Activated CD4-positive, alpha-beta memory T cell treated with anti-CD3 and anti-CD28 coated beads, Interleukin-2, amount 10 ng/mL, durations not matched to agents 7 days and 5 days (primary cell): ENCODE measurements at places on chromosomes 4 and X.

- H3K27me3 ChIP-seq: peaks cover 22% of the 10 kb centered on the region
- DNase-seq: no peak
- no peak overlapping the region for H3K4me3 ChIP-seq
- no peak overlapping the region for H3K27ac ChIP-seq
Observed at GRCh38 chrX:69503228-69503781, 821 bp upstream of the NALF2 start.

DNA sequence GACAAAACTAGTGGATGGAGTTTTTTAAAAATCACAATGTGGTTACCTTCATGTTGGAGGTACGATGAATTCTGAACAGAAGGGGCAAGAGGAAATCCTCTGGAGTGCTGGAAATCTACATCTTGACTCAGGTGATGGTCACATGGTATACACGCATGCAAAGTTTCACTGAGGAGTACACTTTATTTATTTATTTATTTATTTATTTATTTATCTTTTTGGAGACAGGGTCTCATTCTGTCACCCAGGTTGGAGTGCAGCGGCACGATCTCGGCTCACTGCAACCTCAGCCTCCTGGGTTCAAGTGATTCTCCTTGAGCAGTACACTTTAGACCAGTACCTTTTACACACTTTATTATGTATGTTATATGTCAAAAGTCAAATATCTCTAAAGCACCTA, 645.7 kb upstream of the DIPK2B start:
- peak overlapping the region; percentile 18 for H3K4me3 ChIP-seq
- H3K27me3 ChIP-seq: no peaks in the 10 kb centered on the region
- no peak for DNase-seq

DNA sequence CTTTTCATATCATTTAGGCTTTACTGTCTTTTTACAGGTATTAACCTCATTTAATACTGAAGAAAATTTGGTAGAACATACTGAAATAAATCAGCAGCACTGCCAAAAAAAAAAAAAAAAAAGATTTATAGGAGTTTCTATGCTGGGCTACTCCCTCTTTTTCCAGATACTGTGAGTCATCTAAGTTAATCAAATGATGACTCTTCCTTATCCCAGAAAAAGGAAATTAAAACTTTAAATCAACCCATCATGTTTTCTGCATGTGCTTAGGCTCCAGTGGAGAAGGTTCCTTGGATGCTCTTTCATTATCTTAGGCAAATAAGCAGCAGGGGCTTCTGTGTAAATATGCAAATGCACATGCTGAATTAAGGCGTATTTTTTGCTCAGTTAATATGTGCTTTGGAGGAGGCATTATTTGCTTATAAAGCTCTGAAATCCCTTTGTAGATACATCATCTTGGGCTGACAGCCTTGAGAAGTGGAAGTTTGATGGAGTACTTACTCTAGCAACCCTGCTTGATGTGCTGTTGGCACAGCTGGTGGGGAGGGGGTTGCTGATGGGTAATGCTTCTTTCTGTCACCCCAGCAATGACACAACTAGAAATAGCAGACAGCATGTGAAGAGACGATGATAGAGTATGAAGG, 136.1 kb downstream of the C4orf33 start:
- no peak for DNase-seq
- peaks cover 2% of the 10 kb centered on the region for H3K27me3 ChIP-seq
- H3K27ac ChIP-seq: no peak overlapping the region
- H3K4me1 ChIP-seq: no peaks in the 10 kb centered on the region

DNA sequence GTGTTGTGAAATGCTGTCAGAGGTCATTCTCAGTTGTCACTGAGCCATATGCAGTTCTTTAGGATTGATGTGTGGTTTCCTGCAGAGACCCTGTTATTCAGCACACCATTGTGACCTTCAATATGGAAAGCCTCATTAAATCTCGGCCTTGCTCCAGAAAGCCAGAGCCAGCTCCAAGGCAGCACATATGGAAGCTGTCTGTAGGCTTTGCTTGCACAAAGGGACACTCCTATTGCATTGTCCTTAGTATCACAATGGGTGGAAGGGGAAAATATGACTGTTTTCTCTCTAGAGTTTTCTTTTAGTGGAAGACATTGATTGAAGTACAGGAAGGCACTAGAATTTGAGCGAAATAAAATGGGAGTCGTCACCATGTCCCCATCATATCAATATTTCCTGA, 179.0 kb downstream of the CEP135 start:
- H3K4me1 ChIP-seq: no peaks in the 10 kb centered on the region
- no peak overlapping the region for H3K4me3 ChIP-seq
- DNase-seq: no peak
- peaks cover 11% of the 10 kb centered on the region for H3K27me3 ChIP-seq
- H3K36me3 ChIP-seq: no peaks in the 10 kb centered on the region

DNA sequence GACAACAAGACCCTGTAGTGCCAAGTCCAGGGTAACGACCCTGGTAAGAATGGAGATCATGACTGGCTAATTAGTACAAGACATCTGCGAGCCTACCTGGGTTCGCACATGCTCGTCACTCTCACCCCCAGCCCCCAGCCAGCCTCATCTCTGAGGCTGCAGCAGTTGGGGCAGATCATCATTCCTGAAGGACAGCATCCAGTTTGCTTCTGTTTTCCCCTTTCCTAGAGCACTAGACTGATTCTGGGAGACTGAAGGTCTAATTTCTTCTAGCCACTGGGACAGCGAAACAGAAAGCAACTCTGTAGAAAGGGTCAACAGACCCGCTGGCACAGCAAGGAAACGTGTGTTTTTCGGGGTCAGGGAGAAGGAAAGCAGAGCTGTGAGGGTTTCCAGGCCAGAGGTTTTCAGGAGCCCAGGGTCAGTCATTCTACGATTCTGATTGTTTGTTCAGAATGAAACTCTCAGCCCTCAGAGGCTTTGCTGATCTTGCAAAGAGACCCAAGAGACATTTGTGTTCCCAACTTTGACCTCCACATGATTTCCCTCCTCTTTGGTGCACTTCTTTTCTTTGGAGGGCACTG, 343.1 kb upstream of the NOCT start:
- H3K4me1 ChIP-seq: no peaks in the 10 kb centered on the region
- no peak overlapping the region for H3K27ac ChIP-seq
- H3K4me3 ChIP-seq: no peak overlapping the region
- H3K36me3 ChIP-seq: no peaks in the 10 kb centered on the region
- DNase-seq: no peak

DNA sequence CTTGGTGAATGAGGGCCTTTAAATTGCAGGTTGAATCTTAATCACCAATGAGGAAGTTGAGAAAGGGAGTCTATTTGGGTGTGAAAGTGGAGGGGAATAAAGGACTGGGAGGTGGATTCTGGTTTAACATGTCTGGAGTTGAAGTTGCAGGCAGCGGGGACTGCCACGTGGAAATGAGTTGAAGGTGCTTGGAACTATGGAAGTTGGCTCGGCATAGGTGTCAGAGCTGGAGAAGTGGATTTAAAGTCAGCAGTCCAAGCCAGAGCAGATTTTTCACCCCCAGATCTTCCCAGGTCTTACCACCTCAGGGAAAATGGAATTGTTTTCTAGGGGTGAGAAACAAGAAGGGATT, 44.9 kb downstream of the TIGD4 start:
- H3K27ac ChIP-seq: no peak overlapping the region
- H3K4me1 ChIP-seq: peaks cover 12% of the 10 kb centered on the region

DNA sequence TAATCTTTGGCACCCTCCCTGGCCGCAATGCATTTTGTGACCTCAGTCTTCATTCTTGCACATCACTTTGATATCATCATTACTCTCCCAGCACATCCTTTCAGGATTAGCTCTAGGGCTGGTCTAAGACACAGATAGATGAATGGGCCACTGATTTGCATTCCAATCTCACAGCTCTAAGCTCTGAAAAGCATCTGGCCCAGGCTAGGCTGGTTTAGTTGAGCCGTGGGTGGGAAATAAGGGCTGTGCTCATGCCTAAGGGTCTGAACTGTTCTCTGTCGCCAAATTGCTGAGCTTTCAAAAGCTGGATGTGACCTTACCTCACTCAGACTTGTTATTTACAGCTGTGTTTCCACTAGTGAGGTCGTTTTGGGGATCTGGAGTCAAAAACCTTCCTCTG, 30.0 kb upstream of the SLC9A7 start:
- no peak for DNase-seq
- no peak overlapping the region for H3K27ac ChIP-seq
- H3K27me3 ChIP-seq: no peaks in the 10 kb centered on the region
- H3K36me3 ChIP-seq: no peaks in the 10 kb centered on the region

DNA sequence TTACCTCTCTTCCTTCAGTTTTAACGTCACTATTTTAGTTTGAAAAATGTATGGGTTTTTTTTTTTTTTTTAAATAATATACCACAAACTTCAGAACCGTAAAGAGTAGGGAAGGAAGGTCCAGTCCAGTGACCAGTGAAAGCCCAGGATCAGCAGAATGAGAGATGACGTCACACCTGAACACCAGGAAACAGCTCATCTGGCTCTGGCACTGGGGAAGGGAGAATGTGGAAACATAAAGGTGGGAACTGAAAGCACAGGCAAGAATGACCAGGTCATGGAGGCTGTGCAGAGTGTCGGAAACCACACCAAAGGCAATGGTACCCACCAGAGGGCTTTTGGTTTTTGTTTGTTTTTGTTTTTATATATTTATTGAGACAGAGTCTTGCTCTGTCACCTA, 141.2 kb downstream of the DHX15 start:
- peaks cover 6% of the 10 kb centered on the region for H3K27me3 ChIP-seq
- no peak overlapping the region for H3K4me3 ChIP-seq
- no peaks in the 10 kb centered on the region for H3K4me1 ChIP-seq

- no peak overlapping the region for H3K27ac ChIP-seq
- H3K36me3 ChIP-seq: no peaks in the 10 kb centered on the region
- no peaks in the 10 kb centered on the region for H3K4me1 ChIP-seq
- DNase-seq: no peak
- no peak overlapping the region for H3K4me3 ChIP-seq
- H3K27me3 ChIP-seq: no peaks in the 10 kb centered on the region
Observed at GRCh38 chr4:181766061-181766548, 477.1 kb upstream of the TENM3 start.

GRCh38 chrX:154056770-154057241, 37.1 kb upstream of the IRAK1 start:
- H3K4me1 ChIP-seq: peaks cover 54% of the 10 kb centered on the region
- DNase-seq: no peak
- H3K27me3 ChIP-seq: no peaks in the 10 kb centered on the region
- no peak overlapping the region for H3K4me3 ChIP-seq
- H3K27ac ChIP-seq: peak overlapping the region; percentile 32

GRCh38 chr4:123517176-123517575, 120.6 kb downstream of the SPRY1 start:
- no peak for DNase-seq
- H3K4me3 ChIP-seq: no peak overlapping the region
- no peaks in the 10 kb centered on the region for H3K4me1 ChIP-seq
- H3K27ac ChIP-seq: no peak overlapping the region
